Progenitor cell of endocrine pancreas (in vitro differentiated cells): ENCODE measurements at places on chromosomes 6 and 20. TPM values are rescaled to one million over a fixed set of nuclear protein-coding genes. Genes with fewer than 3 reads are reported as not detected.

Gene SAPCD1
- total RNA-seq: 8.6 and 11.9 TPM in 2 replicates

Gene PRR18
- 0.60 and 0.93 TPM in 2 replicates for total RNA-seq

Gene PRDM1
- total RNA-seq: 4.3 and 8.9 TPM in 2 replicates

Gene HLA-DOB
- total RNA-seq: not detected in 2 replicates
